ENCODE measurements at places on chromosomes 4 and X.

DNA sequence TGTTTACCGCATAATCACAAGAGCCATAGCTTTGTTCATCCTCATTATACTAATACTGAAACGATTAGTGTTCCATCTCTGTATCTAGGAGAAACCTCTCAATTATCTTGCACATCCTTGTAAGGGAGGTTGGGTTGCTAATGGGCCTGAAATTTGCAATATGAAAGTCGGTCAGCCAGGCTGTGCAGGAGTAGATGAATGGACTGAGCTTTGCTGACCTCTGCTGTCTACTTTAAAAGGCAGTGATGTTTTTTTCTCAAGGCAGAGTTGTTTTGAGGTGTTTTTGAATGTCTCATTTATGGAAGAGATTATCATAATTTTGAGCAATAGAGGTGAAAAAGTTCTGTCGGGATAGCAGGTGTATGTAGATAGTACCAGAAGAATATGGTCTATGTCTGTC, 47.9 kb upstream of the LINC00632 start:
- no peak for DNase-seq

DNA sequence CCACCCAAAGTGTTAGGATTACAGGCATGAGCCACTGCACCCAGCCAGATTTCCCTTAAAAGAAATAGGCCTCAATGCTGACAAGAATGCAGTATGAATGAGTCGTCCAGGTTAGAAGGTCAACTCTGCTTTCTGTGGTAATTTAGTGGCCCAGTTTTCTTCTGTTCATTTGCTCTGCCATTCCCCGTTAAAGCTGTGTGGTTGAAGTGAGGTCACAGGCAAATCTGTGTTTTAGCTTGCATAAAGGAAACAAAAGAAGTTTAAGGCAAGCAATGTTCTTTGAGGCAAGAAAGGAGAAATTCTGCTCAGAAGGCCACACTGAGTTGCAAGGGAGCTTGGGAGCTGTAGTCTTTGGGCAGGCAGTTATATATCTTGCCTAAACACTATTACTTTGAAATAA, 176.8 kb downstream of the LARP7 start:
- DNase-seq: no peak

- no peak for DNase-seq
Measured at GRCh38 chrX:48468247-48468671, 1.8 kb downstream of the SLC38A5 start.

- DNase-seq: no peak
Measured at GRCh38 chr4:53734584-53735353, 143.5 kb upstream of the LNX1 start.

GRCh38 chrX:131288738-131289511, at the start of gene IGSF1:
TSS of gene IGSF1 (minus strand) at chrX:131289306. CDS start at chrX:131286674, 2,632 bp downstream.
- peak; percentile 43 for DNase-seq

All from heart left ventricle (tissue), 16 donors.